Left ventricle myocardium inferior (tissue), 1 donor: ENCODE measurements at places on chromosomes 16 and 17.
A peak's percentile ranks its signal among the peaks of the same experiment; 100 is the strongest.

- DNase-seq = no peak
These were observed 28.2 kb upstream of the DNAH17 start for GRCh38 chr17:78605429-78605828.

- no peak for DNase-seq
These were observed 37.2 kb downstream of the CCDC182 start for GRCh38 chr17:57707892-57708291.

DNA sequence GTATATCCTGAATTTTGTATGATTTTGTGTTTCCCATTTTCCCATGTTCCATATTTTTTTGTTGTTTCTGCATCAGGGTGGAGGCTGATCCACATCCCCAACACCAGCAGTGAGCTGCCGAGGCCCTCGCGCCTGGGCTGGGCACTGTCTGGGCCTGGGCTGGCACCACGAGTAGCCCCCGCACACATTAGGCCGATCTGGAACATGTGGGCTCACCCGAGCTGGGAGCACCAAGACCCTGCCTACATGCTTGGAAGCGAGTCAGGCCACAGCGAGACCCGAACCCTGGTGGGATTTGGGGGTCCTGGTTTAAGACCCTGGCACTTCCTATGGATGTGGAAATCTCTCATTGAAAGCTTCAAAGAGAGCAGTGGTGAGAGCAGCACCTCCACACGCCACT lies 8.5 kb downstream of the KCTD5 start:
- no peak for DNase-seq

GRCh38 chr16:50270510-50271147 lies 4.3 kb downstream of the ADCY7 start:
- DNase-seq = no peak

- DNase-seq = peak; percentile 55
These were observed 28.6 kb upstream of the ITGA3 start for GRCh38 chr17:50027172-50027880.

DNA sequence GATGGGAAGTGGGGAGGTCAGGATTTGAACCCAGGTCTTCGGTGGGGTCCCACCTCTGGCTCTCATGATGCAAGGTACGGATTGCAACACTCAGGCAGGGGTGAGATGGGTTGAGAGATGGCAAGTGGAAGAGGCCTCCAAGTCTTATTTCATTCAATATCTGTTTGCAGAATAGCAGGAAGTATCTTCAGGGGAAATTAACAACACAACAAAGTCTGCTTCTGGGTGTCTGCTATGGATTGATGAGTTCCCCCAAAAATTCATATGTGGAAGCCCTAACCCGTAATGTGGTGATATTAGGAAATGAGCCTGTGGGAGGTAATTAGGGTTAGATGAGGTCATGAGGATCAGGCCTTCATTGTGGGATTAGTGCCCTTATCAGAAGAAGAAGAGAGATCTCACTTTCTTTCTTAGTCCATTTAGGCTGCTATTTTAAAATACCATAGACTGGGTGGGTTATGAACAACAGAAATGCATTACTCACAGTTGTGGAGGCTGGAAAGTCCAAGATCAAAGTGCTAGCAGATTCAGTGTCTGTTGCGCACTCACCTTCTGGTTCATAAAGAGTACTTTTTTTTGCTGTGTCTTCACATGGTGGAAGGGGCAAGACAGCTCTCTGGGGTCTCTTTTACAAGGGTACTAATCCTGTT lies 4.4 kb upstream of the CD300H start:
- DNase-seq = no peak

- peak; percentile 49 for DNase-seq
These were observed 9.3 kb downstream of the KCTD5 start for GRCh38 chr16:2691491-2692248.

DNA sequence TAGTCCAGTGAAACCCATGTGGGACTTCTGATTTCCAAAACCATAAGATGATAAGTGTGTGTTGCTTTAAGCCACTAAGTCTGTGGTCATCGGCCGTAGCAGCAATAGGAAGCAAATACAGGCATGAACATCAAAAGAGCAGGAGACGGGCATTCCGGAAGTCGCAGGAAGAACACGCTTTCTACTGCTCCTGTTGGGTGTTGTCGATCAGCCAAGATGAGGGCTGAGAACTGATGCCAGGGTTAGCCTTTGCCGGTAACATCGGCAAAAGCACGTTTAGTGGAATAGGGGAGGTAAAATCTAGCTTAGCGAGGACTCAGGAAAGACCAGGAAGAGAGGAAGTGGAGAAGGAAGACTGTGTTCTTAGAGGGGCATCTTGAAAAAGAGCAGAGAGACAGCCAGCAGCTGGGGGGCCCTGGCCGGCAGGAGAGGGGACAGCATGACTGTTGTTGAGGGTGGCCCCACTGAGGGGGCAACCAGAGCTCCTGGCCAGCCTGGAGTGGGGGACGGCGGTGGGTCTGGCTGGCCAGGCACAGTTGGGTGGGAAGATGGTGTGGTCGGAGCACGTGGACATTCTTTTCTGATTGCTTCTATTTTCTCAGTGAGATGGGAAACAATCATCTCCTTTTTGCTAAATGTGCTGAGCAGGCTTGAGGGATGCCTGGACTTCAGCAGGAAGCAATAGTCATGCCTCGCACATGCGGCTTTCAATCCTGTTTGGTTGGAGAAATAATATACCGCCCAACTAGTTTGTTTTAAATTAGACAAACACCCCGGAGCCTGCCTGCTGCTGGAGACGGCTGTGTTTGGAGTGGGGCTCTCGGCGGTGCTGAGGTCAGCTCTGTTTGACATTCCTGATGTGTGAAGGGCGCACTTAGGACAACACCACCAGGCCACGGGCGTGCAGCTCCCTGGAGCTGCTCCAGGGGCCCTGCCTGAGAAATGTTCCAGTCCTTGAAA lies 109.9 kb downstream of the METRNL start:
- peak; percentile 43 for DNase-seq

- peak; percentile 62 for DNase-seq
These were observed 210.0 kb upstream of the GSE1 start for GRCh38 chr16:85402910-85403692.
